ENCODE measurements at places on chromosomes 3 and 15.

DNA sequence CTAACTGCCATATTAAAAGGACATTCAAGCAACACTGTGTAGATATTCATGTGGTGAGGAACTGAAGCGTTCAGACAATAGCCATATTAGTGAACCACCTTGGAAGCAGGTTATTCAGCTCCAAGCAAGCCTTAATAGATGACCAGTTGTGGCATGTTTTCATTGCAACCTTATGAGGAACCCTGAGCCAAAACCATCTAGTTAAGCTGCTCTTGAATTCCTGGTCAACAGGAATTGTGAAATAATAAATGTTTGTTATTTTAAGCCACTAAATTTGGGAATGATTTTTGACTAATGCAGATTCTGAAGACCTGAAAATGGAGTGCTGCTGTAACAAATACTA lies 73.0 kb downstream of the SPRED1 start:
- no peak for DNase-seq

- no peak for DNase-seq
These were observed 1.3 kb upstream of the TMIE start for GRCh38 chr3:46699676-46700523.

DNA sequence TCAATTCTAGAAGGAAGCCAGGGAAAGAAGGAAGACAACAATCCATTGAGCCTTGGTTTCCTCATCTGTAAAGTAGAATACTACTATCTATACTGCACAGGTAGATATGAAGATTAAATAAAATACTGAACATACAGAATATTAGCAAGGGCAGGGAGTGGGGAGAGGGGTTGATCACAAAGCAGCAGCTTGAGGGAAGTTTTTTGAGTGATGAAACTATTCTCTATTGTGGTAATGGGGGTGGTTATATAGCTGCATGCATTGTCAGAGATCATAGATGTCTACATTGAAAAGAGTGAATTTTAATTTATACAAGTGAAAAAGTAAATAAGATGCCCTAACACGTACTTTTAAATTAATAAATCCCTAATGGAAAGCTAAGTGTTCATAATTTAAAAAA lies 242.6 kb upstream of the LRTM1 start:
- no peak for DNase-seq

- DNase-seq, result no peak
These were observed 7.5 kb downstream of the ZNF148 start for GRCh38 chr3:125367403-125368230.

DNA sequence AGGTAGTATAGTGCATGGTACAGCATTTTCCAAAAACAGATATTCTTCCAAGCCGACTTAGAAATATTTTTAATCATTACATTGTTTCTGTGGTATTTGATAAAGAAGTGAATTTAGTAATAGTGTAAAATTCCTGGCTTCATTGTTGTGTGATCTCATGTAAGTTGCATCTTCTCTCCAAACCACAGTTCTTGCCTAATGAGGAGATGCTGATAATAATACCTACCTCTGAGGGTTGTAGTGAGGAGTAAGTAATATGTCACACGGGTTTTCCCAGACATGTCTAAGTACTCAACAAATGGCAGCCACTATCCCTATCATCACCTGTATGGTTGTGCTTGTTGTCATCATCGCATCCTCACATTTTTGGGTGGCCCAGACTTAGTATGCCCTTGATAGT lies 167.3 kb downstream of the SLCO3A1 start:
- DNase-seq, result no peak

GRCh38 chr3:184766555-184767261 lies 45.3 kb upstream of the VPS8 start:
- peak; percentile 19 for DNase-seq

DNA sequence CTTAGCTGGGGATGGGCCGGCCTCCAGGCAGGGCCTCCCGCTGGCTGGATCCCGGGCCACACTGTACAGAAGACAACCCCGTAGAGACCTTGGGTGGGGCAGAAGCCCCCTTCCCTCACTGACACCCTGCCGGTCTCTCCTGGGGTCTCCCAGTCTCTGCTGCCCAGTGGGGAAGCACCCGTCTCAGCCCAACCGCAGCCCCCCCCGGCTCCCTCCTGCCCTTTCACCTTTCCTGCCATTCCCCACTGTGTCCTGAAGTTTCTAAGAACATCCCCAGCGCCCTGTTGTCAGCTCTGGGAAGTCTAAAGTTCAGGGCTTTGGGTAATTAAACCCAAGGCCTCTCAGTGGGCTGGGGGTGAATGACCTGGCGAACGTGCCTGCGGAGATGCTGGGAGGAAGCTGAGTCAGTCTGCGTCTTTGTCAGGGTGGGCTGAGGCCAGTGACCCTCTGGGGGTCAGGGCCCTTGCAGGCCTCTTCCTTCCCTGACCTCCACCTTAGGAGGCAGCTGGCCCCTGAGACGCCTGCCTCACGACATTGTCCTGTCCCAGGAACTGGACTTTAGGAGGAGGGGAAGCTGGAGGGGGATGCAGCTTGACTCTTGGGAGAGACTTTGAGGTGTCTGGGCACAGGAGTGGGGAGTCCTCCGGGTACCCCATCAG lies 1.4 kb upstream of the SLC51A start:
- no peak for DNase-seq

GRCh38 chr15:39465843-39466749 lies 114.8 kb upstream of the THBS1 start:
- DNase-seq, result no peak

DNA sequence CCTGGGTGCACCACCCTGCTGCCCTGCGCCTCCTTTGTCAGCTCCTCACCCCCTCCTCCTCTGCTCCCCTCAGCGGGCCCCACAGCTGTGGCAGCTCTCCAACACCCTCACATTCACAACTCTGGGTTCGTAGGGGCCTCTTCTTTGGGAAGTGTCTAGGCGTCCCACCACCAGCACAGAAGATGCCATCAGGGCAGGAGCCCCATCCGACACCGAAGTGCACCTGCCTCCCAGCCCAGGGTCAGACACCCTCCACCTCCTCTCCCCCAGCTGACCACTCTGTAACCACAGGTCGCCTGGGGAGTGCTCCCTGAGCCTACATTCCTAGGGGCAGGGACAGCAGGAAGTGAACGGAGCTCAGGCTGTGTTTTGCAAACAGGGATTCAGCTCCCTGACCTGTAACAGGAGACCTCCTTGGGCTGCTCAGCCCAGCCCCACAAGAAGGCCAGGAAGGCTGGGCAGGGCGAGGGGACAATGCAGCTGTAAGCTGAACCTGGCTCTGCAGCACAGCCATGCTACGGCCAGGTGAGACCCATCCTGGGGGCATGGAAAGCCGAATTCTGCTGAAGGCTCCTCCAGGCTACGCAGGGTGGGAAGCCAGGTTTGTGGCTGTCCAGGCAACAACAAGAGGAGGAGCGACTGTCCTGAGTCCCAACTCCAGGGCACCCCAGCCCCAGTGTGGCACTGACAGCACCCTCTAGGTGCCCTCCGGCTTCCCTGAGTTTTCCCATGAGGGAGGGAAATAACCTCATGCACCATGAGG lies 269.0 kb downstream of the GOLGA6L6 start:
- DNase-seq, result no peak

GRCh38 chr3:167909504-167909896 lies 174.0 kb downstream of the SERPINI1 start:
- no peak for DNase-seq

DNA sequence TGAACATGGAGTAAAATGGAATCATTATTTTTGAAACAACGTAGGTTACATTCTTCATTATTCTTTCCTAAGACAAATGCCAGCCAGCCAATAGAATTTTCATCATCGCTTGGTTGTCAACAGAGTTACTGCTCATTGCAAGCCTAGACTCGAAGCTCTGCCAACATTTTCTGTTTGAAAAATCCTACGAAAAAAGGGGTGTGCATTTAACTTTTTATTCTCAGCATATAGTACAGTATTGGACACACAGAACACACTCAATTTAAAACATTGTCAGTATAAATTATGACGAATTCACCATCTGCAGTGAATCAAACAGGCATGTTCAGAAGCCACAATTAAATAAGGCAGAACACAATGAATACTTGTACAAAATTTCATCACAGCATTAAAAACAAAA lies 232.1 kb downstream of the NR1D2 start:
- DNase-seq, result no peak

GRCh38 chr15:53197426-53197839 lies 407.3 kb upstream of the ONECUT1 start:
- no peak for DNase-seq

- DNase-seq, result no peak
These were observed 42.4 kb downstream of the TNIK start for GRCh38 chr3:171417813-171418212.

GRCh38 chr3:94303266-94303665 lies 240.4 kb downstream of the NSUN3 start:
- no peak for DNase-seq

GRCh38 chr15:73650416-73651126 lies 17.4 kb upstream of the NPTN start:
- DNase-seq, result no peak

DNA sequence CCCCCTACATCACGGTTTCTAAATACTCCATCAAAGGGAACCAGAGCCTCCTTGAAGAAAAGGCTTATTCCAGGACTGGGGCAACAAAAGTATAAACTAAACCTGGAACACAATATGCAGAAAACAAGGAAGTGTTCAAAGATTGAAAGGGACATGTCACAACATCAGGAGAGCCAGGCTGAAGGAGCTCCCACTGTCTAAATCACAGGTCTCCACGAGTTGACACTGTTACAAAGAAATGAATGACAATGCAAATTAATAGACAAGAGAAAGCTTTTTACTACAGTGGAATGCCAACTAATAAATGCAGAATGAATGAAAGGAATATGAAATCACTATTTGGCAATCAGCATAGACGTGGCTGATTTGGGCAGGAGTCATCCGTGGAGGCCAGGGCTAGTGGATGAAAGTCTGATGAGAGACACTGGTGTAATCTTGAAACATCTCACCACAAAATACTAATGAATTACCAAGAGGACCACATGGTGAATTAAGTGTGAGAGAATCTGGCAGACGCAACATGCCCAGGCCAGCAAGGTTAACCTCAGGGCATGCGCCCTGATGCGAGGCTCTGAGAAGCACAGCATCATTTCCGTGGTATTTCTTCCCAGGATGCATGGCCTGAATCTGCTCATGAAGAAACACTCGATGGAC lies 123.8 kb upstream of the TJP1 start:
- no peak for DNase-seq

- no peak for DNase-seq
These were observed 4.7 kb downstream of the TMCC1 start for GRCh38 chr3:129888771-129889170.

DNA sequence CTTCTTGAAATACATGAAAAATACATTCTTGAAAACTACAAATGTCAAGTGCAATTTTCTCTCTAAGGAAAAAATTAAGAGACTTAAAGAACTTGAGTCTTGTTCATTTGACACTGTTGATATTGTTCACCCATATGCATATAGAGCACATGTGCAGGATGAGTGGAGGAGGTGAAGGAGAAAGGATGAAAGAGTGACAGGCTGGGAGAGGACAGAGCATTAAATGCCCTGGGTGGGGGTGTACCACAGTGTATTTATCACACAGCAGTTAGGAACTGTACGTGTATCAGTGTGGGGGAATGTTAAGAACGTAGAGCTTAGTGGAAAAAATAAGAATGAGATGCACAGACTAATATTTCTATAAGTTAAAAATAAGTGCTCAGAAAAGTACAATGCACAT lies 45.7 kb downstream of the CTDSPL start:
- no peak for DNase-seq

- DNase-seq, result no peak
These were observed 364.6 kb upstream of the AGTR1 start for GRCh38 chr3:148333091-148333490.

- no peak for DNase-seq
These were observed 749 bp downstream of the RAB8B start for GRCh38 chr15:63189941-63190768.

DNA sequence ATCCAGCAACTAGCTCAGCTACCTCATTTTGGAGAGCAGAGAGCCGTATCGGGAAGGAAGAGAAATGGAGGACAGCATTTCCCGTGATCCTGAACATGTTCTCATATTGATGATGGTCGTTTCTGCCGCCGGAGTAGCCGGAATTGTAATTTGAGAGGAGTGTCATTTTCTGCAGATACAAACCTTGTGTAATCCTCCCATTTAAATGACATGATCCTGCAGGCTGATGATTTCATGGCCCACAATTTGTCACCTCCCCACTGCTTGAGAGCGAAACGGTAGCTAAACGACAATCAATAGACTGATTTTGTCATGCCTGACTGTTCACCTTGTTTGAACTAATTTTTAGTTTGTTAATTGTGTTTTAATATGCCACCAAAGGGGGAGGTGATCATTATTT lies 126.5 kb upstream of the CNTN6 start:
- DNase-seq, result no peak

GRCh38 chr3:126607214-126607908 lies 47.6 kb downstream of the TXNRD3 start:
- peak; percentile 50 for DNase-seq

DNA sequence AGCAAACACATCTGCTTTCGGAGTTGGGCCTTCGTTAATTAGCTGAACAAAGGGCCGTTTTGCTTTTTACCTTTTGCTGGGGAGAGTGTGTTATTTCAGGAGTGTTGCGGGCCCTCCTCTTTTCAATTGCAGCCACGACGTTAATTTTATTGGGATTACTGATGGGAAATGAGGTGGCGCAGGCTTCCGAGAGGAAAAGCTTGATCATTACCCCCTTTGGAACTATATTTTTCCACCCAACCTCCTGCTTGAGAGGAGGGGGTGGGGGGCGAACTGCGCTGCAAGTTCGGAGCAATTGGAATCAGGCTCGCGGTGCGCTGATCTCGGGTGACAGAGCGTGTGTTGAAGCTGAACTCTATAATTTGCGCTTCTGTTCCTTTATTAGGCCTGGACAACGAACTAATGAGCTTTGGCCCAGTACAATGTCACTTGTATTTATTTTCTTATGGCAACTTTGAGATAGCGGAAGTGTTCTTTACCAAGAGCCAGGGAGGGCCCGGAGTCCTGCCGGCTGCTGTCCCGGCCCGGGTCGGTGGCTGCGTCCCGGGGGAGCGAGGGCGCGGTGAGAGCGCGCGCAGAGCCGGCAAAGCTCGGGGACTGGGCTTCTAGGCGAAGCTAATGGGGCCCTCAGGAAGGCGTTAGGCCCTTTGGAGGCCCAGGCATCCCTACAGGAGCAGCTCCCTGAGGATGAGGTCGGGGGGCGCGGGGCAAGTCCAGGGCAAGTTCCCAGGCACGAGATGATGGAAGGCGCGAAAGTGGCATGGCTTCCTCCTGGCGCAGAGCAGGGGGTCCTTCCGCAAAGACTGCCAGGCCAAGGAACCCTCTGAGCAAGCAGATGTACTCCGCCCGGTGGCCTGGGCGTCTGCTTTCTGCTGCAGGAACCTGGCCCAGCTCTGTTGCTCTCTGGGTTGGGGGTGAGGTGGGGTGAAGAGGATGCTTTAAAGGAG lies 12.9 kb downstream of the NR2F2 start:
- DNase-seq, result no peak

DNA sequence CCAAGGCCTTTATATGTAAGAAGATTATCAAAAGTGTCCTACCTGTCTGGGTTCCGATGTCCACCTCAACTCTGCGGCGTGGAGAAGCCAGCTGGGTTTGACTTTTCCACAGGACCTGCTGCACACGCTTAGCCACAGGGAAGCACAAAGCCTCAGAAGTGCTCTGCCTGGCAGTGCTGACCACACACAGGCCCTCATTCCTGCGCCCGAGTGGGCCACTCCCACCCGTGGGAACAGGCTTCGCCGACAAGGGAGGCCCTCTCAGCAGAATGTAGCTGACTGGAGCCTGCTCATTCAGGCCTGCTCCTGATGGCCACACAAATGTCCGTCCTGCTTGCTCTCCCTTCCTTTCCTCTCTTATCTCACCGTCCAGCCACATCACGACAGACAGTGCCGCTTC lies 221.4 kb upstream of the LRRN1 start:
- no peak for DNase-seq

- no peak for DNase-seq
These were observed 5.1 kb downstream of the IGDCC3 start for GRCh38 chr15:65372787-65373067.

GRCh38 chr15:52505151-52505550 lies 23.5 kb downstream of the MYO5A start:
- DNase-seq, result no peak
